ENCODE measurements at places on chromosomes 2 and 18.

GRCh38 chr18:27447451-27447881 lies 262.4 kb upstream of the CHST9 start:
- DNase-seq: no peak

DNA sequence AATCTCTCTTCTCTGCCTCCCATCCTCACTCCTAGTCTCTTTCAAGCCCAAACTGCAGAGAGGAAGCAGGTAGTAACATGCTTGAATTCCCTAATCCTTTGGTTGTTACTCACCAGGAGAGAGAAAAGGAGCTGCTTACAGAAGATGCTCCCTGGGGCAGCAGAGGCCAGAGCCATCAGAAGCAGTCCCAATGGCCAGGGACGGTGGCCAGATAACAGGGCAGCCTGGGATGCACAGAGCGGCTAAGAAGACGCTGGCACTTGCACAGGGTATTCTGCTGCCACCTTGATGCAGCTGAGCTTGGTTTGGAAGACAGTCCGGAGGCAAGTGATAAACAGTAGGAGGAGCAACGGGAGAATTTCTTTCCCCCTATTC lies 250 bp downstream of the DSC1 start:
- DNase-seq: no peak

GRCh38 chr2:32963941-32964340 lies 17.2 kb downstream of the LTBP1 start:
- no peak for DNase-seq

- DNase-seq: no peak
These were observed 4.3 kb downstream of the UGT1A9 start for GRCh38 chr2:233676046-233676445.

- no peak for DNase-seq
These were observed 2.9 kb upstream of the CNOT11 start for GRCh38 chr2:101249826-101250225.

GRCh38 chr18:60452421-60452820 lies 79.8 kb upstream of the MC4R start:
- no peak for DNase-seq

DNA sequence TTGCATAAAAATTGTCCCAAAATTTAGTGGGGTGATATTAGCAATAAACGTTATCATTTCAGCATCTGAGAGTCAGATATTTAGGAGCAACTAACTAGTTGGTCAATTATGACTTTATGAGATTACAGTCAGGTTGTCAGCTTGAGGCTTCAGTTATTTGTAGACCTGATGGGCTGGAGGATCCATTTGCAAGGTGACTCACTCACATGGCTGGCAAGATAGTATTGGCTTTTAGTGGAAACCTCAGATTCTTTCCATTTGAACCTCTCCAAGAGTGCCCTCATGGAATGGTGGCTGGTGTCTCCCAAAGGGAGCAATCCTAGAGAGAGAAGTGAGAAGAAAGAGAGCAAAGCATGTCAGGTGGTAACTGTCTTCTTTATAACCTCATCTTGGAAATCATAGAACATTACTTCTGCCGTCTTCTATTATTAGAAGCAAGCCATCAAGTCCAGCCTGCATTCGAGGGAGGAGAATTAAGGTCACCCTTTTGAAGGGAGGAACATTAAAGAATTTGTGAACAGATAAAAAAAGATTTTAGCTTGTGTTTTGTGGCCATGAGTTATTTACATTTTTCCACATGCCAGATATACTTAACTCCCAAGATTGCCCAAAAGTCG lies 92.5 kb downstream of the HAUS1 start:
- no peak for DNase-seq

- DNase-seq: no peak
These were observed 1.1 kb downstream of the HIBCH start for GRCh38 chr2:190318514-190318913.

DNA sequence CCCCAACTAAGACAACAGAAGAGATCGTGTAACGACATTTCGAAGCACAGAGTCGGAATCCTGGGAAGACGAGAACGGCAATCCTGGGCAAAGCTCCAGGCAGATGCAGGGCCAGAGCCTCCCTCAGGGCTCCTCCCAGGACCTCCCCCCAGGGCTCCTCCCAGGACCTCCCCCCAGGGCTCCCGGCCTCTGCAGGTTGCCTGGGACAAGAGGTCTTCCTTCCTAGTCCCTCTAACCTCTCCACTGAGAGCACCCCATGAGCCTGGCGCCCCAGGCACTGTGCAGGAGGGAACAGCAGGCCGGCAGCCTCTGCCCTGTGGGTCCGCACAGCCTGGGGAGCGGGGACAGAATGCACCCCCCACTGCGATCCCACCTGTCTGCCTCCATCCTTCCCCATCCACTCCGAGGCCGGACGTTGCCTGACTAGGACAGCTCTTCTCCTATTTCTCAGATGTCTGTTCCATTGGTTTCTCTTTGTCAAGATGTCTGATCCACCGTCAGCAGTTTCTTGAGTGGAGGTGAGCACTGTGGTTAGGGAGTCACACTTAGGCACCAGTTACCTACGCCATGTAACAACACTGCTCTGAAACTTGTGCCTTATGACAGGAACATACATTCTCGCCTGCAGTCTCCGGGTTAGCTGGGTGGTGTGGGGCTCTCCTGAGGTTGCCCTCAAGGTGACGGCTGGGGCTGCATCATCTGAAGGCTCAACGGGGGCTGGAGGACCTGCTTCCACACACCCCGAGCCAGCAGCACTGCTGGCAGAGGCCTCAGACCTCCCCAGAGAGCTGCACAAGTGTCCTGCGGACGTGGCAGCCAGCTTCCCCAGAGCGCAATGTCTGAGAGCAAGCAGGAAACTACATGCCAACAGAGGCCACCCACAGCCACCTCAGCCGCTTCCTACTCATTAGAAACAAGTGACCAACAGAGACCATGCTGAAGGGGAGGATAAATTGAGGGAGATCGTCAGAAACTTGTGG lies 28.9 kb downstream of the ADI1 start:
- no peak for DNase-seq

- no peak for DNase-seq
These were observed 3.4 kb upstream of the IER3IP1 start for GRCh38 chr18:47179520-47179919.

DNA sequence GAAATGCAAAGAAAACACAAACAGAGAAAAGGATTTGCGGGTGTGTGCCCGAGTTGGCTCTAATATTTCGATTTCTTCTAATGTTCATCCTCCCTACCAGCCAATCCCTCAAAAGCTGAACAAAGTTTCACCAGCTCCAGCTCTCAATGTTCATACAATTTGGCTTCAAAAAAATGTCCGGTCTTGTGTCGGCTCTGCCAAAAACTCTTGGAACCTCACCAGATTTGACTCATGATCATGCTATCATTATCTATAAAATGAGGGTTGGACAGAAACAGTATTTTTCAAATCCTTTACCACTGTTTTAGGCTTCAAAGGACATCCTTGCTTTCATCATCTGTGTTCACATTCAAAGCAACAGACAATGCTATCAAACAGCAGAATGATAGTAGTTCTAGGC lies 88.2 kb downstream of the CRACDL start:
- DNase-seq: no peak

GRCh38 chr2:236786751-236787150 lies 217.1 kb downstream of the ACKR3 start:
- no peak for DNase-seq

DNA sequence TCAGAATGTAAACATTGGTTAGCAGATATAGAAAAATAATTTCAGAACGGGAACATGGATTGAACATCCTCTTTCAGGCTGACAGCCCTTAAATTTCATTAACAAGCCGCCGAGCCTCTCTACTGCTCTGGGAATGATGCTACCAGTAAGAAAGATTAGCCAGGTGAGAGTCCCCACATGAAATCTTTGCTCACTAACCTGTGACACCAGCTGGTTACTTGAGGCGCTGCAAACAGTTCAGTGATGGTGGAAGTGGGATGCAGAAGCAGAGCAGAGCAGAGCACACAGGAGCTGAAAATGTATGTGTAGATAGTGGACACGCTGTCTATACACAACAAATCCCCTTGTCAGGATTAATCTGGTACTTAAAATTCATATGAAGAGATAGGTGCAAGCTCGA lies 721.1 kb downstream of the DPP10 start:
- DNase-seq: no peak

DNA sequence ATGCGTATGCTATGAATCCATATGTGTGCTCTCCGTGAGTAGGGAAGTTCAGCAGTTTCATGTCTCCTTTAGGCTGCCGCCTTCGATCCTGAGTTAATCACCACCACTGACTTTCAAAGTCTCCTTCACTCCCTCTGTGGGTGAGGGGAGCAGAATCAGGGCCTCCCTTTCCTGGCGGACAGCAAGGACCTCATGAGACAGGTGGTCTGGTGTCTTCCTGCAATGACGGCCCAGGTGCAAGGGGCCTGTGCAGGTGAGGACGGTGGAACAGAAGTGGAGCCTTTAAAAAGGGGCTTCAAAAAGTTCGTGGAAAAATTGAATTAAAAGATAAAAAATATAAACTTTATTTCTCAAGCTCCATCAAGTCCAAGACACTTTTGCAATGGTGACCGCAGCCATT lies 222.6 kb downstream of the TWIST2 start:
- DNase-seq: no peak

DNA sequence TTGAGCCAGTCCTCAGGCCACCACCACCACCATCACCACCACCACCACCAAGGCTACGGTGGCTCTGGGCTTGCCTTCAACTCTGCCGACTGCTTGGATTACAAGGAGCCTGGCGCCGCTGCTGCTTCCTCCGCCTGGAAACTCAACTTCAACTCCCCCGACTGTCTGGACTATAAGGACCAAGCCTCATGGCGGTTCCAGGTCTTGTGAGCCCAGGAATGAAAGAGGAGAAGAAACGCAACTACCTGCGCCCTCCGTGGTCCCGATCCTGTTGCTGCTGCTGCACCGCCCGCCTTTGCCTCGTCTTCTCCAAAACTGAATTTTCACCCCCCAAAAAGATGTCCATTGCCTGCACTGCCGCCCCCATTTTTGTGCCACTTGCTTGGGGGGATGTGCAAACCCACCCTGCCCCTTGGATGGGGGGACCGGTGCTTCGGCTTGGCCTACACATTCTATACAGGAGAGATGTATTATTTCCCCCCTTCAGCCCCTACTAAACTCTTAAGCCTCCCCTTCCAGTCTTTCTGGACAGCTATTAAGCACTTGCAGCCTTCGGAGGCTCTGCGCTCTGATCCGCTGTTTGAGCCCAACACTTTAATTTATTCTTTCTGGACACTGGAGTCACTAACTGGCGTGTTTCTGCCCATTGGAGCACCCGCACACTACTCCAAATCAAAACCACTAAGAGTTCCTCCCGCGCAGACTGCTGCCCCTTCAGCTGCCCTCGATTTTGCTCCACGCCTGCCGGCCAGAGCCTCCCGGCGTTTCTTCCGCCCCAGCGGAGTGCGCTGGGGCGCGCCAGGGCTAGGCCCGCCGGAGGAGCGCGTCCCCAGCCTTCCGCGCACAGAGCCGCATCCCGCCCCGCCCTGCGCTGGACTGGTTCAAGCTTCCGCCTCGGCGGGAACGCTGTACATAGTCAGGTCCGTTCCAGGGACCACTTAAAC lies 5.7 kb downstream of the OTX1 start:
- no peak for DNase-seq

DNA sequence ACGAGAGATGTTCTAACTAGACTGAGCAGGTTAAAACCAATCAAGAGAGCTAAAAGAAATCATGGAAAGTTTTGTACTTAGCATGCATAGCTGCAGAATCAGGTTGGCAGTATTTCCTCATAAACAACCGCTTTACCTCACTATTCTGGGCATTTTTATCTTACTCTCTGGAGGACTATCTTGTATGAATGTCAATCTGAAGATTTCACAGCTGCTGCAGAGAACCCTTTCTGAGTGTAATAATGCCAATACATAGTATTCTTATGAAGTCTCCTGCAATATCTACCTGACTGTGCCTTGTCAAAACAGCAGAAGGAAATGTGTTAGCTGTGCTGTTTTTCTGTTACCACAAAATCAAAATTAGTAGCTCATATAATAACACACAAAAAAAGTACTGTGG lies 705.9 kb upstream of the FSHR start:
- DNase-seq: no peak

DNA sequence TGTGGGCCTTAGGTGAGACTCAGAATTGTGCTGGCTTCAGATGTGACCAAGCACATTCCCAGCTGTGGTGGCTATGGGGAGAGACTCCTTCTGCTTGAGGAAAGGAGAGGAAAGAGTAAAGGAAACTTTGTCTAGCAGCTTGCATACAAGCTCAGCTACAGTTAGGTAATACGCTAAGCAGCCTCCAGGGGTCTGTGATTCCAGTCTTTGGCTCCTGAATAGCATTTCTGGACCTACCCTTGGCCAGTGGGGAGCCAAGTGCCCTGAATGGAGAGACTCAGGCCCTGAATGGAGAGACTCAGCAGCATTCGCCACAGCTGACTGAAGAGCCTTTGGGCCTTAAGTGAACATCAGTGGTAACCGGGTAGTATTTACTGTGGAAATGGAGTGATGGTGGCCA lies 227.4 kb upstream of the CDH7 start:
- DNase-seq: no peak

- DNase-seq: no peak
These were observed 22.2 kb upstream of the IL1RL1 start for GRCh38 chr2:102289129-102289528.

DNA sequence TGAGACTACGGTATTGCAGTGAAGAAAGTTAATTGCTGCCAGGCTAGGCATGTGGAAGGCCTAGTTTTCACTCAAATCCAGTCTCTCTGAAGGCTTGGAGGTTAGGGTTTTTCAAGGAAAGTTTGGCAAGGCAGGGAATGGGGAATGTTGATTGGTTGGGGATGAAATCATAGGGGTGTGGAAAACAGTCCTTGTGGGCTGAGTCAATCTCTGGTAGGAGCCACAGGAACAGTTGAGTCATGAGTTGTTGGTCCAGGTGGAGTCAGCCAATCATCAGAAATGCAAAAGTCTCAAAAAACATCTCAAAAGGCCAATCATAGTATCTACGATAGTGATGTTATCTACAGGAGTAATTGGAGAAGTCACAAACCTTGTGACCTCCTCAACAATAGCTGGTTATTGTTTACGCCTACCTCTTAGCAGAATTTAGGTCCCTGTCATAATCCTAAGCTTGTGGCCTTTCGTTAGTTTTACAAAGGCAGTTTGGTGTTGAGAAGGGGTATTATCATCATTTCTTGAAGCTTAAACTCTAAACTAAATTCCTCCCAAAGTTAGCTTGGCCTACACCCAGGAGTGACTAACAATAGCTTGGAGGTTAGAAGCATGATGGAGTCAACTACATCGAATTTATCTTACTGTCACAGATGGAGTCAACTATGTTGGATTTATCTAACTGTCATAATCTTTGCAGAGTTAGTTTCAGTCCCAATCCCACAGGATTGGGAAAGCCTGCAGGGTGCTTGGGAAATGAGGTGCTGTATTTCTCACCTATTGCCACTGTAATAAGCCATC lies 33.7 kb upstream of the APCDD1 start:
- DNase-seq: peak; percentile 76

Data from keratinocyte (primary cell).